CD4-positive, CD25-positive, alpha-beta regulatory T cell (primary cell): ENCODE measurements at places on chromosomes 5 and 9. TPM values are rescaled to one million over a fixed set of nuclear protein-coding genes. Genes with fewer than 3 reads are reported as not detected.

Gene CTNNA1
- total RNA-seq, result 48.6 TPM

Gene CACNA1B
- not detected for total RNA-seq

Gene PRRT1B
- total RNA-seq, result not detected

Gene PCSK1
- total RNA-seq, result not detected

Gene PPP2R2B
- 16.7 TPM for total RNA-seq

Gene CTNND2
- total RNA-seq, result not detected

Gene SCGB3A2
- not detected for total RNA-seq

Gene SLC27A6
- total RNA-seq, result not detected

Gene FOXD4L4
- total RNA-seq, result not detected

Gene EIF4EBP3
- total RNA-seq, result 11.8 TPM

Gene AK8
- not detected for total RNA-seq

Gene CTXN3
- not detected for total RNA-seq

Gene LHX6
- not detected for total RNA-seq

Gene C6
- total RNA-seq, result not detected

Gene FGF18
- total RNA-seq, result 0.57 TPM

Gene PPP1R26
- 2.5 TPM for total RNA-seq

Gene PLAC8L1
- 0.67 TPM for total RNA-seq

Gene KCTD16
- not detected for total RNA-seq

Gene ANGPTL2
- not detected for total RNA-seq

Gene C9
- not detected for total RNA-seq

Gene GZMA
- 22.6 TPM for total RNA-seq

Gene ECM2
- total RNA-seq, result not detected

Gene PCDHB14
- total RNA-seq, result not detected

Gene AP3S1
- 39.5 TPM for total RNA-seq

Gene NMUR2
- total RNA-seq, result not detected

Gene CDH9
- total RNA-seq, result not detected

Gene PARP8
- 217 TPM for total RNA-seq

Gene DMRT2
- total RNA-seq, result not detected
